ENCODE measurements at places on chromosomes 3 and 15. TPM values are rescaled to one million over a fixed set of nuclear protein-coding genes. Genes with fewer than 3 reads are reported as not detected.
A peak's percentile ranks its signal among the peaks of the same experiment; 100 is the strongest.

GPR15 gene
- not detected for total RNA-seq

XIRP1 gene
- total RNA-seq: not detected

SMAD3 gene
- 35.8 TPM for total RNA-seq

ALAS1 gene
- 36.2 TPM for total RNA-seq

ACAN gene
- total RNA-seq: 11.6 TPM

ACTRT3 gene
- 2.5 TPM for total RNA-seq

DNA sequence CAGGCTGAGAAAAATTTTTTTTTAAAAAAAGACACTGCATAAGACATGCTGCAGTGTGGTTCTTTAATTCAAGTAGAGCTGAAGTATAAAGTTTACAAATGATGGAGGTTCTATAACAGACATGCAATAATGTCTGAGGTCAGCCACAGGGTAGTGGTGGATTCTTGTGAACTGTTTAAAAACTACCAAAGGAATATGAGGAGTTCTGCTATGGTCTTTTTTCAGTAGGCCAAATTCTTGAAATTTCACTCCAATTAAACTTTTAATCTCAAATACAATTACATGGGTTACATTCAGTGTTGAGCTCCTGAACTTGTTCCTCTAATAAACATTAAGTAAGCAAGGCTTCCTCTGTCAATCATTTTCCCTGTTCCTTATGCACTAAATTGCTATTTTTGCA is 122.7 kb downstream of the PLD1 start:
- DNase-seq: no peak

DNA sequence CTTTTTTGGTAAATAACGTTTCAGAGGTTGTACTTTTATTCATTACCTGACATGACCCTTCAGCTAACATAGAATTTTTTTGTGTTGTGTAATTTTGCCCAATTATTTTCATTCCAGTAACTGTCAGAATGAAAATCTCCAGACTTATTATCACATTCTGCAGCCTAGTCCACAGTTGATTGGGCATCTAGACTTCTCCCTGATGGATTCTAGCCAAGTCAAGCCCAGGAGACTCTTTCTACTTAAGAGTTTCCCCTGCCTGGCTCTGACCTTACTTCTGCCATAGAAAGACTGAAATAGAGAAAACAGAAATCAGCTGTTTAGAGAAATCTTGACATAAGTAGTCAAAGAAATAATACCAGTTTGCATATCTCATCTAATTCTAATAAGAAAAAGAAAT is 82.9 kb upstream of the CDAN1 start:
- DNase-seq: no peak

- DNase-seq: no peak
Measured at GRCh38 chr3:104549099-104549714, 817.5 kb upstream of the ALCAM start.

DNA sequence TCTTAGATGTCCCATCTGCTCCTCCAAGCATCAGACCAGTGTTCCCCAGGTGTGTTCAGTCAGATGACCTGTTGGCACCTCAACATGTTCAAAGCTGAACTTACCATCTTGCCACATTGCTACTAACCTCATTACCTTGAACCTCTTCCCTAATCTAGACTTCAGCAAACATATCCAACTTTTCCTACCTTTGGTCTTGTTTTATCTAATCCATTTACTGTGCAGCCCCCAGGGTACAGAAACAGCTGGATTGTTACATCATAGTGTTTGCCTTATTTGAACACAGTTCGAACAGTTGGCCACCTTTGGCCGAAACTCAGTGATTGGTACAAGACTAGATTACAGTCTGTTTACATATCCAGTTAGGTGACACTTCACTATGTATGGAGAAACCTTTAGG is 36.1 kb upstream of the MCF2L2 start:
- no peak for DNase-seq

DNA sequence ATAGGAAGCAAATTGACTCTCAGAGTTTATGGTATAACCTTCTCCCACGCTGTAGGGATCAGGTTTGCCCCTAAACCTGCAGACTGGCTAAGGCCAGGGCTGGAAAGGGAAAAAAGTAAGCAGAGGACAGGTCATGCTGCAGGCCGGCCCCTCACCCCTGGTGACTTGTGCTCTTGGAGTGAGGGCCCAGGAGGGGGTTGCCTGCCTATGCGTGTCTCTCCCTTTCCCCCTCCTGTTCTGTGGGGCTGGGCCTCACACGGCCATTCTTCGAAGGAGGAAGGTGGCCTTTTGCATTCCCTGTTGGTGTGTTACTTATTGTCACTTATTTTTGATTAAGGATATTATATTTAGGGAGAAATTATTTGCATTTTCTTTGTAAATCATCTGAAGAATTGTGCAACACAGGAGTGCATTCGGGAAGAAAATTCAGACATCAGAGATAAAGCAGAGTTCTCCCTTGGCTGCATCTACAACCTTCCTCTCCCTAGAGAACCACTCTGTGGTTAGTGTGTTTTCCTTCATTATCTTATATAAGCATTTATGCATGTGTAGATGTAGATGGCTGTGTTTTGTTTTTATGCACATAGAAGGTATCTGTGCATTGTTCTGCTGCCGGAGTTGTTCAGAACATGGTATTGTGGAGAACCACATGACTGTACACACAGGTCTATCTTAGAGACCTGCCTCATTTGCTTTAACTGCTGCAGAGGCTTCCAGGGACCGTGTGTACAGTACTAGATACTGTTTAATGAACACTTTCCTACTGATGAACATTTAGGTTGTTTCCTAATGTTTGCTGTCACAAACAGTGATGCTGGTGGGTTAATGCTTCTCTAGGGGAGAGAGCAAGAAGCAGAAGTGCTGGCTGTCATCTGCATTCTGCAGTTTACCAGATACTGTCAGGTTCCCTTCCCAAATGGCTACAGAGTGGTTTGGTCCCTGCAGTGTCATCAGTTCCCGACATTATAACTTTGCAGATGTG is 133.5 kb downstream of the APBA2 start:
- DNase-seq: peak; percentile 60

DNA sequence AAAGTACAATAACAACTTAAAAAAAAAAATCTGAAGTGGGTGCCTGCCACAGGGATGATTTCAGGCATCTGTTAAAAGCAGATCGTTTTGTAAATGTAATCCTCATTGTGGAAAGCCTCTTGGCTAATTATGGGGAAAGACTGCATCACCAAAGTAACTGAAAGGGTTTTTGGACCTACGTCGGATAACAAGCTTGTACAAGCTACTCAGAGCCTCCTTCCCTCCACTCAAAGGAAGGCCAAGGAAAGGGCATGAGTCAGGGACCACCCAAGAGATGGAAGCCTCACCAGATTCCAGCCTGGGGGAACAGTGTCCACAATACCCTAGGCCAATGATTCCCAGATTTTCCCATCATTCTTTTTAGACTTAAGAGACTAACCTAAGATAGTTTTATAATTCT is 84.3 kb downstream of the ATP1B3 start:
- peak; percentile 46 for DNase-seq

- DNase-seq: no peak
Measured at GRCh38 chr3:99541181-99541580, 97.2 kb upstream of the COL8A1 start.

- no peak for DNase-seq
Measured at GRCh38 chr15:77992356-77993222, 84.9 kb downstream of the TBC1D2B start.

- DNase-seq: no peak
Measured at GRCh38 chr3:101685870-101686307, 629 bp downstream of the RPL24 start.

- peak; percentile 73 for DNase-seq
Measured at GRCh38 chr15:100314809-100315400, 26.9 kb downstream of the ADAMTS17 start.

DNA sequence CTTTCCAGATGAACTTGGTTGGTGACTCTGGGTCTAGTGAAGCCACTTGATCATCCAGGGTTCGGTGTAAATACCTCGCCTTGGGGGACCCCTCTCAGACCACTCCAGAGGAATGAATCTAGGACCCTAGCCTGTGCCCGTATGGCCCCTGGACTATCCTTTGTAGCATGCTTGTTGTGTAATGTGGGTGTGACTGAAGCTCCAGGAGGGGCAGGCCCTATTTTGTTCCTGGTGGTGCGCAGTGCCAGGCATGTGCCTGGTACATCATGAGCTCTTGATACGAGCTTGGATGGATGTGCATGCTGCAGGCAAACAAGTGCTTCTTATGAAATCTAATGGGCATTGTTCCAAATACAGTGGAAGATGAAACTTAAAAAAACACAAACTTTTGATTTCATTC is 82.8 kb downstream of the EBLN2 start:
- peak; percentile 44 for DNase-seq

DNA sequence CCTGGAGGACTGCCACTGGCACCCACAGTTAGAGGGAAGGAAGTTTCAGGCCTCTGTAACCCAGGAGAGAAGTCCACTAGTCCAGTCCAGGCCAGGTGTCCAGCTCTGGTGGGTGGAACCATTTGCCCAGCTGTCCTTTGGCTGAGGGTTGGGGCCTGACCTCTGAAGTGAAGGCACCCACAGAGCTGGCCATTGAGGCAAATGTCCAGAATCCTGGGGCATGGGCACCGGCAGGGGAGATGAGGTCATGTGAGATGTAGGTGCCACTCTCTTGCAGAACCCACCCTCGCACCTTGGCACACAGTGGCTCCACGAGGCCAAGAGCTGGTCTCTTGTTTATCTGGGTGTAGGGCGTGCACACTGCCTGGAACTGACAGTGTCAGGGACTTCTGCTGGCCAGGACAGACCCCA is 162.8 kb downstream of the SMAD6 start:
- DNase-seq: peak; percentile 71

- no peak for DNase-seq
Measured at GRCh38 chr3:138569090-138569489, 25.0 kb downstream of the CEP70 start.

DNA sequence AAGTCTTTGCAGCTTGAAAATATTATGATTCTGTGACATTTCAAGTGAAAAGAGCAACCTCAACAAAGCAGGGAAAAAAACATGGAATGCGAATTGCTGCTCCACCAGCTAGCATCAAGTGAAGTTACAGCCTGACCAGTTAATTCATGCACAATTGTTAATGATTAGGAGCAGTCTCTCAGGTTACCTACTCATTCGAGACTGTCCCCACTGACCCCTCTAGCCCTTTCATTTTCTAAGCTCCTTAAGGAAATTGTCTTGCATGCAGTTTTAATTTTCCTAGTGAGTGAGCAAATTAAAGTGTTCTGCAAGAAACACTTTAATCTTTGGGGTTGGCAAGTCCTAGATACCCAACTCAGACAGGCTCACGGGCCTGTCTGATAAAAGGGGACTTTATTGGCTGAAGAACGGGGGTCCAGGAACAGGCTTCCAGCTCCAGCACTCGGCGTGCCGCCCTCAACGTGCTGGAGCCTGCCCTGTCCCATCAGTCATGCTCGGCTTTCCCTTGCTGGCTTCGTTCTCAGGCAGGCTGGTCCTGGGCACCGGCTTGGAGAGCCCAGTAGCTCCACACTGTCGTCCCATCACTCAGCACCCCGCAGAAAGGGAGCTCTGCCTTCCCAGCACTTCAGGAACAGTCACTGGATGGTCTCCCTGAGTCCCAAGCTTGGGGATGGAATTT is 18.3 kb downstream of the PODXL2 start:
- no peak for DNase-seq

Data from osteocyte (in vitro differentiated cells).